ENCODE measurements at places on chromosomes 2 and 18. TPM values are rescaled to one million over a fixed set of nuclear protein-coding genes. Genes with fewer than 3 reads are reported as not detected.

DNA sequence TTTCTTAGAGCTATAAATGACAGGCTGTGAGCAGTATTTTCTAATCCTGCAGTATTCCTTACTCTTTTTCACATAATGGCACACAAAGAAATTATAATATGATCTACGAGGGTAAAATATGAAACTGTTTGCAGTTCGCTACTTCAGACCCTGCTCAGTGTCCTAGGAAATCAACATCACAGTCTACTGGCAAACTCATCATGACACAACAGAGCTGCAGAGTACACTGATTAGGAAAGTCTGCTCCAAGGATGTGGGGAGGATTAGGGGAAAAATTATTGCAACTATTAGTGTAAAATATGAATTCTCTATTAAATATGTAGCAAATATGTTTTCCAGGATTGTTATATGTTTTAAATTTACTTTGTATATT is 149.2 kb upstream of the REG3G start:
- no peak overlapping the region for H3K27ac ChIP-seq
- H3K4me3 ChIP-seq = no peak overlapping the region
- DNase-seq = no peak
- no peaks in the 10 kb centered on the region for H3K4me1 ChIP-seq
- H3K27me3 ChIP-seq = no peaks in the 10 kb centered on the region

GRCh38 chr2:237122214-237122666 is 36.6 kb downstream of the COPS8 start:
- no peaks in the 10 kb centered on the region for H3K36me3 ChIP-seq
- H3K4me1 ChIP-seq = no peaks in the 10 kb centered on the region
- H3K27ac ChIP-seq = no peak overlapping the region
- H3K27me3 ChIP-seq = no peaks in the 10 kb centered on the region

NGEF gene
- 13.6 TPM for polyA plus RNA-seq

ALKAL2 gene
- 2.0 TPM for polyA plus RNA-seq

ANKRD30BL gene
- 1.2 TPM for polyA plus RNA-seq
